ENCODE measurements at places on chromosomes 5 and 9. TPM values are rescaled to one million over a fixed set of nuclear protein-coding genes. Genes with fewer than 3 reads are reported as not detected.

DNA sequence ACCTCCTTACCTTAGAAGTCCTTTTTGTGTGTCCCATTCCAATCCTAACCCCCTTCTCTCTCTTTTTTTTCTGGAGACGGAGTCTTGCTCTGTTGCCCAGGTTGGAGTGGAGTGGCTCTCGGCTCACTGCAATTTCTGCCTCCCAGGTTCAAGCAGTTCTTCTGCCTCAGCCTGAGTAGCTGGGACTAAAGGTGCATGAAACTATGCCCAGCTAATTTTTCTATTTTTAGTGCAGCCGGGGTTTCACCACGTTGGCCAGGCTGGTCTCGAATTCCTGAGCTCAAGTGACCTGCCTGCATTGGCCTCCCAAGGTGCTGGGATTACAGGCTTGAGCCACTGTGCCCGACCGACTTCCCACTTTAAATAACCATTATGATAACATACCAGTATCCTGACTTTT is 17.5 kb downstream of the TMEM38B start:
- no peak for DNase-seq

DNA sequence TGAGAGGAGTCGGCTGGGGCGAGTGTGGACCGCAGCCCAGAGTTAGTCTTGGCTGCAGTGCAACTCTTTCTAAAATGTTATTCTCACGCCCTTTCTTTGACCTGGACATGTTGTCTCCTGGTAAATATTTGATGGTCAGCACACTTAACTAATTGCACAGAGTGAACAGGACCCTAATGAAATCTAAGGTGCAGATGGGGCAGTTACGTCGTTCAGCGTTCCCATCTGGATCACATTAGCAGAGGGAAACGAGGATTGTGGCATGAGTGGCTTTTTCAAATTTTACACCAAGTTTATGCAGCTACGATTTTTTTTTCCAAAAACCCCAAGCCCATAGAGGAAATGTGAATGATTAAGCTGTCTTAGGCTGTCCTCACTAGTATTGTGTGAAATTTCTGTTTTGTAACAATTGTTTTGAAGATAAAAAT is 483 bp downstream of the C9orf85 start:
- no peak for DNase-seq

- no peak for DNase-seq
These were observed 305.0 kb upstream of the MEF2C start for GRCh38 chr5:89187883-89188465.

Gene AMBP
- total RNA-seq: 1.9 TPM

Gene SLC46A2
- not detected for total RNA-seq

Gene OBP2B
- total RNA-seq: not detected

GRCh38 chr9:136004712-136005111 is 43.5 kb upstream of the UBAC1 start:
- DNase-seq: no peak

GRCh38 chr5:38612851-38613250 is 56.4 kb upstream of the LIFR start:
- DNase-seq: no peak

GRCh38 chr5:3032513-3032912 is 281.0 kb upstream of the IRX2 start:
- DNase-seq: no peak

DNA sequence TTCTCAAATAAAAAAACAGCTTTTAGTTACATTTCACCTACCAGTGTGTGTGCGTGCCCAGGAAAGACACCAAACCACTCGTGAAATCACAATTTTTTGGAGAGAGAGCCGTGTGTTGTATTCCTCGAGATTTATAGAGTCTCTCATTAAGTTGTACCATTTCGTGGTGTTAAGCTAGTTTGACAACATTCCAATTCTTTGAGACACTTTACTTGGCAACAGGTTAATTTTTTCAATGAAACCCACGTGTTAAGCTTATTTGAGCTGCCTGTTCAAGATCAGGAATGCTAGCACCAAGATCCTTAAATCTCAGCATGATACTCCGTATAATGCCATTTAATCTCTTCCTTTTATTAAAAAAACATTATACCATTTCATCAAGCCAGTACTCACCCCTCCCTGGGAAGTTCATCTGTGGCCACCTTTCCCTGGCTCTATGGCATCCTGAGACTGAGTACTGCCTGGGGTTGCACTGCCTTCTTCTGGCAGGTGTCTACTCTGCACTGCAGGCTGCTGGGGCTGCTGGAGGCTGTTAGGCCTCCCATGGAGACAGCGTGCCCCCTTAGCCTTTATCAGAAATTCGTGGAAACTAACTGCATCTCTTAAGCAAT is 143.7 kb downstream of the ARHGAP26 start:
- no peak for DNase-seq

GRCh38 chr9:34380511-34381315 is 4.0 kb upstream of the MYORG start:
- no peak for DNase-seq

Gene C5
- total RNA-seq: 0.66 TPM

DNA sequence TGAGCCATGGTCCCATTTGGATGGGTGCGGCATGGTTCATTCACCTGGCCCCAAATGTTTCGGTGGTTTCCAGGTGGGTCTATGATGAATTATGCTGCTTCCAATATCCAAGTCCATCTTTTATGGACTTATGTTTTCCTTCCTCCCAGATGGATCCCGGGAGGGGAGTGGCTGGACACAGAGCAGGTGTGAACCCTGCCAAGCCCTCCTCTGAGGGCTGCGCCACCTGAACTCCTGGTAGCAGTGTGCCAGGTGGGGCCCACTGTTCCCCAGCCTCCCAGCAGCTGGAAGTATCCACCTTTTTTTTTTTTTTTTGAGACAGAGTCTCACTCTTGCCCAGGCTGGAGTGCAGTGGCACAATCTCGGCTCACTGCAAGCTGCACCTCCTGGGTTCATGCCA is 42.9 kb downstream of the WNK2 start:
- DNase-seq: no peak

Gene ZNF169
- 5.4 TPM for total RNA-seq

Gene ABO
- 1.2 TPM for total RNA-seq

DNA sequence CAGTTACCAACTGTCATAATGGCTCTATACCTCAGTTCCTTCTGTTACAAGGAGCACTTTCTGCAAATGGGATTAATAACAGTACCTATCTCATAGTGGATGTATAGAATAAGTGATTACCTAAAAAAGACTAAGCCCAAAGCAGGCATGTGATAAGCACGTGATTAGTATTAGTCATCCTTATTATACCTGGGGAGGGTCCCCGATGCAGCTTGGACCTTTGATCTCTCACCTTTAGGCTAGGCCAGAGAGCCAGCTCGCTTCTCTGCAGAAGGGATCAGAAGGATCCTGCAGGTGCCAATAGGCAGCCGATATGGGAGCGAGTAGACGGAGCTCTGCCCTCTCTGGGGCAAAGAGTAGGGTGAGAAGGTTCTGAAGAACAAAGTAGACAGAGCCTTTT is 4.0 kb downstream of the JADE2 start:
- no peak for DNase-seq

Gene KIAA1958
- 18.5 TPM for total RNA-seq

- no peak for DNase-seq
These were observed 92.9 kb downstream of the ANGPTL2 start for GRCh38 chr9:127029548-127029947.

GRCh38 chr5:96975656-96976055 is 39.8 kb downstream of the LNPEP start:
- DNase-seq: no peak

Gene AGXT2
- total RNA-seq: not detected

Gene RFESD
- total RNA-seq: 4.1 TPM

- DNase-seq: no peak
These were observed 104.4 kb downstream of the ACTL7B start for GRCh38 chr9:108751369-108751768.

- DNase-seq: no peak
These were observed 599 bp downstream of the RAD1 start for GRCh38 chr5:34914671-34915138.

Gene IFNA13
- total RNA-seq: not detected

- DNase-seq: no peak
These were observed 22.2 kb upstream of the CREBRF start for GRCh38 chr5:173033923-173034322.

Gene ARL14EPL
- total RNA-seq: 22.9 TPM

GRCh38 chr9:13957089-13957488 is 356.9 kb downstream of the NFIB start:
- DNase-seq: no peak

GRCh38 chr9:2181792-2182191 is 166.6 kb downstream of the SMARCA2 start:
- peak; percentile 12 for DNase-seq

DNA sequence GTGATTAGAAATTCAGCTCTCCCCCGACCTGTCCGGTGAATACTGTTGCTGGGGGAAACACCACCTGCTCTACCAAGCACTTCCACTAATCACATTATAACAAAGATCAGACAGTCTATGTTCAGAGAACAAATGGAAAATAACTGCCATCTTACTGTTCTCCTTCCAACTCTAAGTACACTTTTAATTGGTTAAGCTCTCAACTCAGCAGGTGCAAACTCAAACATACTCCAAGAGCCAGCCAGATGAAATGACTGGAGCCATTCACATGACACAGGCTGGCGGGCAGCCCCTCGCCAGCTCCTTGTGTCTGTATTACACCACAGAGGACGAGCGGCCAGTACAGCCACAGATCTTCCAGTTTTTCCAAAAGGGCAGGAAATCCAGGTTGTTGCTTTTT is 16.1 kb downstream of the LIFR start:
- DNase-seq: no peak

- DNase-seq: no peak
These were observed 164.5 kb upstream of the EGFLAM start for GRCh38 chr5:38093855-38094254.

GRCh38 chr9:116154976-116155697 is 1.5 kb downstream of the PAPPA start:
- DNase-seq: no peak

- no peak for DNase-seq
These were observed 933.8 kb upstream of the DMAC1 start for GRCh38 chr9:8733131-8733954.

GRCh38 chr9:25117791-25118190 is 560.5 kb downstream of the TUSC1 start:
- DNase-seq: no peak

GRCh38 chr5:132322266-132322665 is 28.1 kb downstream of the SLC22A4 start:
- no peak for DNase-seq

Gene TESK1
- total RNA-seq: 26.6 TPM

GRCh38 chr5:135208903-135209721 is 175.1 kb upstream of the PITX1 start:
- peak; percentile 68 for DNase-seq

Gene PCDHA12
- not detected for total RNA-seq

GRCh38 chr5:79471556-79471955 is 42.4 kb downstream of the HOMER1 start:
- DNase-seq: no peak

GRCh38 chr5:162377895-162378294 is 310.3 kb downstream of the GABRG2 start:
- no peak for DNase-seq

GRCh38 chr5:71699233-71699632 is 19.8 kb upstream of the CARTPT start:
- no peak for DNase-seq
